ENCODE measurements at places on chromosomes 13 and 19. TPM values are rescaled to one million over a fixed set of nuclear protein-coding genes. Genes with fewer than 3 reads are reported as not detected.

The ZNF579 gene
- 10.5 TPM for polyA plus RNA-seq

The GSX1 gene
- polyA plus RNA-seq, result not detected

The PRR19 gene
- 0.41 TPM for polyA plus RNA-seq

- DNase-seq, result no peak
Measured at GRCh38 chr19:44003461-44004009, 778 bp downstream of the ZNF230 start.

DNA sequence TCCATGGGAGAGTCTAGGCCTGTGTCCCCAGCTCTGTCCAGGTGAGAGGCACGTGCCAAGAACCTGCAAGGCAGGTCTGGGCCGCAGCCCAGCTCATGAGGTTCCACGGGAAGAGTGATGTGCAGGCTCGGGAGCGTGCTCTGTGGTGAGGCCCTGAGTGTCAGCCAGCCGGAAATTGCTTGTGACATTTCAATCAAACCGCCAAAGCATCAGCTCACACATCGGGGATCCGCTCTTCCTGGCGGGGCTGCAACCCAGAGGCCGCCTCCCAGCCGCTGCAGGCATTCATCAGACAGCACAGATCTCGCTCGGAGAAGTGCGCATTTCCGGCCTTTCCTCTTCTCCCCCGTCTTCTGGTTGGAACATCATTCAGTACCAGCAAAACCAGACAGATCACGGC is 109.3 kb downstream of the KDM4B start:
- DNase-seq, result no peak

GRCh38 chr19:7509625-7510024 is 6.3 kb upstream of the ZNF358 start:
- no peak for DNase-seq

The GJB2 gene
- polyA plus RNA-seq, result not detected

DNA sequence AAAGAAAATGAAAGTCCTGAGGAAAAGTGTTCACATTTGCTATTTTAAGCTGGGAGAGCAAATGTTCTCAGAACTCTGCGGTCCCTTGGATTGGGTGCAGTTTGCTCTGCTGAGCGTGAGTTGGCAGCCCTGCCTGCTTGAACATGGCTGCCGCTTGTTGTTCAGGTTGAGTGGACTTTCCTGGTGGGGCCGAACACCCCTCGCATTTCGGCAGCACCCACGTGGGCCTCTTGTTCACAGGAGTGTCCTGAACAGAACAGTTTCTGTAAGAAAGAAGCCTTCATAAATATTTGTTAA is 10.8 kb upstream of the RNF113B start:
- DNase-seq, result no peak

GRCh38 chr19:18558202-18558555 is 509 bp downstream of the KXD1 start:
- DNase-seq, result no peak

The NUFIP1 gene
- polyA plus RNA-seq, result 9.7 TPM

DNA sequence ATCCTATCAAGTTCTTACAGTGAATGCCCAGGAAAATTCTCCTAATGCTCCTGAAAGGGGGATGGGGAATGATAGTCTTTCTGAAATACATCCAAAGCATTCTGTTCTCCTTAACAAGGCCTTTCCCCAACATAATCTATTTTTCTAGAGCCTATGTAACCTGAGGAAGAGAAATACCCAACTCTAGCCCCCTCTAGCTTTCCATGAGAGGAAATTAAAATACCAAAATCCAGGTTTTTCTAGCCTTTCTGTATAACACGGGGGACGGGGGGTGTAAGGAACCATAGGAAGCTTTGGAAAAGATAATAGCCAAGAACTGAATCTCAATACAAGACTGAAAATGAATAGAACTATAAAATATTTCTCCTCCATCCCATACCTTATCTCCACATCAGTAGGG is 815.9 kb downstream of the SLITRK6 start:
- DNase-seq, result no peak

GRCh38 chr19:16928916-16929315 is 40.1 kb downstream of the F2RL3 start:
- DNase-seq, result no peak

DNA sequence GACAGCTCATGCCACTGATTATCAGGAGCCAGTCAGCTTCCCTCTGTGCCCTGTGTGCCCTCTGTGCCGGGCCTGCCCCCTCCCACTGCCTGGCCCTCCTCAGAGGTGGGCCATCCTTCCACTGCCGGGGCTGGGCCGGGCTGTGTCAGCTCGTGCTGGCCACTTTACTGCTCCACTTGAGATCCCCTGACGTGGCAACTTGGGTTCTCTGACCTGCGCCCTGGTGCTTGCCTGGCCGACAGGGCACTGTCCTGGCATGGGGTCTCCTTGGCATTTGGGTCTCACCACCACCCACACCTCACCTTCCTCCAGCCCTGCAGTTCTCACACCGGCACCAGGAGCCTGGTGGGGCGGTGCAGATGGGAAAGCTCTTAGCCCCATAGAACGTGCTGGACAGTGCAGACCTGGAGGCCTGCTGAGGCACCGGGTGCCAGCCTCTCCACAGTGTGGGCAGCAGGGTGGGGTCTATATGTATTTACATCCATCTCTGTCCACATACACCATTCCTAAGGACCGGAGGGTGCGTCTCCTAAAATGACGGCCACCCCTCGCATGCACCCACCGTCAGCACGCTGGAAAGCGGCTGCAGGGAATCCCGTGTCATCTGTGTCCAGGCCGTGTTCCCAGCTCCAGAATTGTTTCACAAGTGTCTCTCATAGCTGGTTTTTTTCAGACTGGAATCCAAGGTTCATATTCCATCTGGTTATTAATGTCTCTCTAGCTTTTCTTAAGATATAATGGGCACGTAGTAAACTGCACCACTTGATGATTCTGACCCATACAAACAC is 11.8 kb downstream of the DAZAP1 start:
- no peak for DNase-seq

DNA sequence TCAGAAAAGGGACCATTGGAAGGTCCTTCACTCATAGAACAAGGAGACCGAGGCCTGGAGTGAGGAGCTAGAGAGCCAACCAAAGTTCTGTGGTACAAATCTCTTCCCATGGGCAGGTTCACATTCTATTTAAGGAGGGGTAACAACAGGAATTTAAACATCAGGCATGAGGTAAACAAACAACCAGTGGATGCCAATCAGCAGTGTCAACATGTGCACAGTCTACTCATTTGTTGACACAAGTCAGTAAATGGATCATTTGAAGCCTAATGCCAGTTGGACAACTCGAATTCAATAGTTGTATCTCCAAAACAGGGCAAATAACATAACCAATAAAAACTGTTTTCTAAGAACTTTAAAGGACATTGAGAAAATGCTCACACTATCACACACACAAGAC is 6.3 kb upstream of the DOCK9 start:
- DNase-seq, result no peak

DNA sequence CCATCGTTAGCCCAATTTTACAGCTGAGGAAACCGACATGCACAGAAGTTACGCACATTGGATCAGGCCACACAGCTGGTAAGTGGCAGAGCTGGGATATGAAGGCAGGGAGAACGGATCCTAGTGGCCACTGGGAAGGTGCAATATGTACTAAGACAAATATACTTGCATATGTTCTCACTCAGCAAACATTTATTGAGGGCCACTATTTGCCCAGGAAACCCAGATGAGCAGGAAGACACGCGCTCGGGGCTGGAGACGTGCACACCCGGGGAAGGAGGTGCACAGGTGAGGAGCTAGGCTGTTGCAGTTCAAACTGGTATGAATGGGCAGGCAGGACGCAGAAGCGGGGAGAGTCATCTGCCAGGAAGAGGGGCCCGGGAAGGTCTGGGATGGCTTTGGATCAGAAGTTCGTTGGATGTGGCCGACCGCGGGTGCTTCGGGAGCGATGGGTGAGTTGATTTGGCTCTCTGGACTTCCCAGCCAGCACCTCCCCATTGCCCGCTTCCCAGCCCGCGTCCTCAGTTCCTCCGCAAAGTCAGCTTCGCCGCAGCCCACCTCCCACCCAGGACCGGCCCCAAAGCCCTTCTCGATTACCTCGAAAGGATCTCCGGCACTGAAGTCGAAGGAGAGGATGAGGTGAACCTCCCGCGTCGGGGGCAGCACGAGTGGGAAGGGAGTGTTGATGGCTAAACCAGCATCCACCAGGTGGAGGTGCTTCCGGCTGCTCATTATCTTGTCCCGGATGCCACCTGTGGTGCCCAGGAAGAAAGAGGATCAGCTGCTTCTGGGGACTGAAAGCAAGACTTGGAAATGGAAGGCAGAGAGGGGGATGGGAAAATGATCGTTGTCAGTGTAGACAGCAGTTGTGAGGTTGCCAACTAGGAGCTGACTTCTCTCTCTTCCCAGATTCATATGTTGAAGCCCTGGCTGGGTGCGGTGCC is 17.8 kb upstream of the CABP5 start:
- no peak for DNase-seq

The FGF21 gene
- not detected for polyA plus RNA-seq

- no peak for DNase-seq
Measured at GRCh38 chr13:21079761-21080592, 18.6 kb upstream of the LATS2 start.

DNA sequence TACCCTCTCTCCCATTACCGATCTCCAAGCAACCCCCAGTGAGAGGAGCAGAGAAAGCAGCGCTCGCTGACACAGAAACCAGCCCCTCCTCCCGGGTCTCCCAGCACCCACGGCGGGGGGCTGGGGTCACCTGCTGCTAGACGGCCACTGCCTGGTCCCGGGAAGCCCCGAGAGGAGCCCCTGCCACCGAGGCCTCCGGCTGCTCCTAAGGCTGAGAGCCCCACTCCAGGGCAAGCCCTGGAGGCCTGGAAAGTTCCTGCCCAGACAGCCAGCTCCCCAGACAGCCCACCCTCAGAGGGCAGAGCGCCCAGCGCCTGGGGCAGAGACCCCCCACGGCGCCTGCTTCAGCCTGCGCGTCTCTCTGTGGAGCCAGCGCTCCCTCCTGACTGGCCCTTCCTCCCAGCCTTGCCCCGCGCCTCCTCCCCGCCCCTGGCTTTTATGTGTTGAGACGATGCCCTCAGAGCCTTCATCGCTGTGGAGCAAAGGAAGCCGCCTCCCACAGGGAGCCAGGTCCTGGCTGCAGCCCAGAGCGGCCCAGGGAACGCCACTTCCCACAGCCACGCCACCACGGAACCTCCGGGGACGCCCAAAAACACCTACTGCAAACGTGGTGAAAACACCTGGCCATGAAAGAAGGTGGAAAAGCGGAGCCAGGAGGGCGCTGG is 51.1 kb downstream of the MLLT1 start:
- no peak for DNase-seq

GRCh38 chr19:47428177-47428894 is 9.0 kb upstream of the MEIS3 start:
- DNase-seq, result peak; percentile 61

The SIGLEC12 gene
- polyA plus RNA-seq, result 0.24 TPM

The CARD8 gene
- 47.7 TPM for polyA plus RNA-seq

DNA sequence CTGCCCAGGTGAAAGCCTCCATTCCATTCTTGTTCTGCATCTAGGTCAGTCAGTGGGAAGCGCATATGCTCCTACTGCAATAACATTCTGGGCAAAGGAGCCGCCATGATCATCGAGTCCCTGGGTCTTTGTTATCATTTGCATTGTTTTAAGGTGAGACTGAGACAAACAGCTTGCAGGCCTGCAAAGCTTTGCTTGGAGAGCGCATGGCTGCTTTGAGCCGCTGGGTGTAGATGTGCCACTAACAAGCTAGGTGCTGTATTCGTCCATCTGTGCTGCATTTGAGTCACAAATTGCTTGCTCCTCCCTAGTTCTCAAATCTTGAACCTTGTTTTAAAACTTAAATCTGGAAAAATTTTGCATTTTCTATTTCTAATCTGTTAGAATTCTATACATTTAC is 219.1 kb downstream of the LMO7 start:
- no peak for DNase-seq

The PNMA8B gene
- 5.1 TPM for polyA plus RNA-seq

The PSG2 gene
- 0.21 TPM for polyA plus RNA-seq

The MEDAG gene
- polyA plus RNA-seq, result 10.9 TPM

DNA sequence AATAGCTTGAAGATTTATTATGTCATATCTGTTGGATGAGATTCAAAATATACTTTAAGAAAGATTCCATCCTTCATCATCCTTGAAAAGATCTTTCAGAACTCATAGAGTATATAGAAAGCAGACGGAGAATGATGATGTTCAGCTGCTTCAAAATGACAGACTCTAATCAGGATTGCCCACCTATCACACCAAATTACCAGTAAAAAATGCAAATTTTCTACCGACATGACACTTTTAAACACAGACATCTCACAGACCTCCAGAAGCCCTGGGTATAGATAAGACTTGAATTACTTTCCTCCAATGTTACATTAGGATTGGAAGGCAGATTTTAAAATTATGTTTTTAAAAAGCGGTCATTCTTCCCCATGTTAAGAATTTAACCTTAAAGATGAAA is 235.5 kb downstream of the GPC6 start:
- DNase-seq, result no peak

The HRC gene
- polyA plus RNA-seq, result 157 TPM

DNA sequence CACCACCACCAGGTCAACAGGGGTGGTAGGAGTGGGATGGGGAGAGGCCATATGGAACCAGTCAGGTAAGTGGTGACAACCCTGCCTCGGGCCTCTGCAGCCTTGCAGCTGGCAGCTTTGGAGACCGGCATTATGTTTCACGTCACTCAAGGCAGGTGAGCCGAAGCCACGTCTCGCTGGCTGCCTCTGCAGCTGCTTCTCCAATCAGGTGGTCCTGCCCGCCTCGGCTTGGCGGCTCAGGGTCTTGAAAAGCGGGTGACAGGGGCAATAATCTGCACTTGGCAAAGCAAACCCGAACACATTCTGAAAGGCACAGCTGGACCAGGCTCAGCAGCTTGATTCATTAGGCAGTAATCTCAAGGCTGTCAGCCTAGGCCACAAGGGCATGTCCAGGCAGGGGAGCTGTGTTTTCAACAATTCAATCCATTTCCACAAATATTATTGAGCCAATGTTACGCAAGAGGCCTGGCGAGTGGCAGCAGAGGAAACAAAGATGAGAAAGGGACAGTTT is 77.4 kb upstream of the PCDH8 start:
- DNase-seq, result no peak

- no peak for DNase-seq
Measured at GRCh38 chr19:38022791-38023670, 116.0 kb downstream of the SIPA1L3 start.

DNA sequence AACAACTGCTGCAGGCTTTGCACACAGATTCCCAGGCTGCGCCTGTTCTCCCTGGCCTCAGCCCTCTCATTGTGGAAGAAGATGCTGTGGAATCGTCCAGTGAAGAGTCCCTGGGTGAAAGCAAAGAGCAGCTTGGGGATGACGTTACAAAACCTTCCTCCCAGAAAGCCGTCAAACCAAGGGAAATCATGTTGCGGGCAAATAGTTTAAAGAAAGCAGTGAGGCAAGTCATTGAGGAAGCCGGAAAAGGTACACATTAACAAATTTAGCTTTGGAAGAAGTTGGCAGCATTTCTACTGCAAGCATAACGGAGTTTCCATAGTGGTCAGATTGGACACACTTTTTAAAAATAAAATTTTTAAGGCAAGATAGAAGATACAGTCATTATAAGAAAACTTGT is 82.9 kb upstream of the AKAP11 start:
- no peak for DNase-seq

- peak; percentile 93 for DNase-seq
Measured at GRCh38 chr19:34171877-34172660, at the start of gene LSM14A. TSS of gene LSM14A (plus strand) at chr19:34172504. CDS start at chr19:34172643, 139 bp downstream.

- peak; percentile 46 for DNase-seq
Measured at GRCh38 chr13:96771486-96772367, 222.5 kb downstream of the OXGR1 start.

GRCh38 chr13:43939086-43939485 is 59.4 kb downstream of the LACC1 start:
- no peak for DNase-seq

The ACP7 gene
- 0.07 TPM for polyA plus RNA-seq

- peak; percentile 66 for DNase-seq
Measured at GRCh38 chr19:39858541-39858940, 12.4 kb upstream of the FBL start.

The KASH5 gene
- polyA plus RNA-seq, result not detected

Measured in muscle of arm (tissue), 14 donors.